LoVo (cell line): ENCODE measurements at places on chromosomes 2 and 18.

DNA sequence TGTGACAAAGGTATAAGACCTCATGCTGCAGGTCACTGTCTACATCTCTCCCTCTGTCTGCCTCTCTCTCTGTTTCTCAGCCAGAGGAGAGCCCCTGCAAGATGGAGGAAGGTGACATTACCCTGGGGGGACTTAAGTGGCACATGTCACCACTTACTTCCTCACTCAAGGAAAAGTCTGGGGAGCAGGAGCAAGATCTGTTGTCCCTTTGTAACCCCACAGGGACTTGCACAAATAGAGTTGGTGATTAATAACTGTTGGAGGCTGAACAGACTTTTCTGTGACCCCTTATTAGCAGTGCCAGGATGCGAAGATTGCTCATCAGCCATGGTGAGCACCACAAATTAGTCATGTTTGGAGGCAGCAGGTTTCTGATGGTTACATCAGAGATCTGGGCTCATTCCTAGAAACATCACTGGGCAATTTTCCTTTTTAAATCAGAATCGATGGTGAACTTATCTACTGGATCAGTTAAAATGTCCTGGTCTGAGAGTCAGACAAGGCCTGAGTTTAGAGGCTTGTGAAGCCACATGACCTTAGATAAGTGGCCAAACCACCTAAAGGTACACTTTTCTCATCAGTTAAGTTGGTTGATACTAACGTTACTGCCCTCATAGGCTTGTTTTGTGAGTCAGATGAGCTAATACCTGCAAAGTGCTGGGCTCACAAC, 81.2 kb upstream of the LTBP1 start:
- DNase-seq, result peak; percentile 62

- DNase-seq, result no peak
Observed at GRCh38 chr18:30492552-30493129, 549.9 kb downstream of the DSC3 start.

- DNase-seq, result no peak
Observed at GRCh38 chr2:30947686-30948085, 140.4 kb upstream of the CAPN13 start.

GRCh38 chr2:25309402-25309801, 32.3 kb downstream of the DNMT3A start:
- DNase-seq, result no peak

DNA sequence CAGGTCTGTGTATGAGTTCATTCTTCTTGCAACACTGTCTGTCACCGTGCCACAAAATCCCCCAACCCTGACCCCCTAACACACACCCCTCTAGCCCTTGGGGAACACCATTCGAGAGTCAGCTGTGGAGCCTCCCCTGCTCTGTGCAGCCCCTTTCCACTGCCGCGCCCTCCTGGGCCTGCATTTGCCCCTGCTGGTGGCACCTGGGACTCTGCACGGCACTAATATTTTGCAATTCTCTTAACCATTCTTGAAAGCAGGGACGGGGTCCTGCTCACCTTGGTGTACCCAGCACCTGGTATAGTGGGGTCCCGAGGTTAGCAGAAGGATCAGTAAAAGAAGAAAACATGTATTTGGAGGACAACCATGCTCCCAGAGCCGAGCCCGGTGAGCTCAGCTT, 124.0 kb downstream of the HDAC4 start:
- no peak for DNase-seq

GRCh38 chr2:216694082-216694825, 1.1 kb downstream of the IGFBP5 start:
- no peak for DNase-seq

DNA sequence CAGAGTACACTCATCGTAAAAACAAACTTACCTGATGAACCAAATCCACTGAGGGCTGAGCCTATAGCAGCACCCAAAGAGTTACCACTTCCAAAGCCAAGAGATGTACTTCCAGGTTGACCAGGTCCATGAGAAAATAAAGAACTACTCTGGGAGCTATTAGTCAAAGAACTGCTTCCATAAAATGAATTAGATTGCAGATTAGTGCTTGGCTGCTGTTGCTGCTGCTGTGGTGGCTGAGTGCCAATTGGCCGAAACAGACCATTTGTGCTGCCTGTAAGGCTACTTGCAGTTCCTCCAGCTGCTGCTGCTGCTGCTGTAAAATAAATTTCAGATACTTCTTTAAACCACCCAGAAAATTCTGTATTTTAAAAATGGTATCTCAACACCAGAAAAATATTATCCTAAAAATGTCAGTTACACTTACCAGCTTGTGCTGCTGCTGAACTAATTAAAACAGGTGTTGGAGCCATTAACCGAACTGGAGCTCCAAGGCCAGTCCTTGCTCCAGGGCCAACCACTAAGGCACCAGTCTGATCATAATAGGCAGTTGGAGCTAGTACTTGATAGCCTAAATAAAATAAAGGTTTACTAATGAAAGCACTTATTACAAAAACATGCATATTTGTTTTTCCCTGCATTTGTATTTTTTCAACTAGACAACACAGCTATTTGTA, 58.1 kb upstream of the SDC1 start:
- no peak for DNase-seq

DNA sequence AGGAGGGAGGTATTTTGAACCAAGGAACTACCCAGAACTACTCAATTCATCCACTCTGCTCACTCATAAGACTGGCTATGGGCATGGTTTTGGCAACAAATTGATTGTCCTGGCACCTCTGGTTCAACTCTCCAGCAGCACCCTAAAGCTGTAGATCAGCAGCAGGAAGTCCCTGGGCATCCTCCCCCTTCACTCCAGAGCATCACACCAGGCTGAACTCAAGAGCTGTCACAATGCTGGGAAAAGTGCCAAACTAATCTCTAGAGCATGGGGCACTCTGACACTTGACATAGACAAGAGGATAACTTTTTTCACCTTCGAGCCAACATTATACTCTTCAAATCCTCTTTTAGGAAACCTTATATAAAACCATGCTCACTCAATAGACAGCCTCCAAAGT, 154.1 kb upstream of the RBBP8 start:
- DNase-seq, result no peak

DNA sequence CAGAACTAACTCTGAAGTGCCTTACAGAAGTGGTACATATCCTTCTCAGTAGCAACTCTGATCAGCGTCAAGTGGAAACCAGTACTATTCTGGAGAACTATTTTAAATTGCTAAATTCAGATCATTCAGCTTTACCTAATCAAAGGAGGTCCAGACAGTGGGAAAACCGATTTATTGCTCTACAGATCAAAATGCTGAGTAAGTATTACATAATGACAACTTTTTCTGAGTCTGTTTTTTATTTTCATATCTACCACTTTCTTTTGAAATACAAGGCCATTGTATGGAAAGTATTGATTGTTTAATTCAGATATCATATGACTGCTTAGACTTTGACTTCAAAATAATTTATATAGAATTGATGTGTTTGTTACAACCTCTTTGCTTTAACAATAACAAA, 68.7 kb downstream of the NBEAL1 start:
- DNase-seq, result no peak

- DNase-seq, result no peak
Observed at GRCh38 chr18:79975043-79975442, 10.6 kb downstream of the HSBP1L1 start.

GRCh38 chr2:667332-667999, 9.7 kb downstream of the TMEM18 start:
- peak; percentile 66 for DNase-seq

DNA sequence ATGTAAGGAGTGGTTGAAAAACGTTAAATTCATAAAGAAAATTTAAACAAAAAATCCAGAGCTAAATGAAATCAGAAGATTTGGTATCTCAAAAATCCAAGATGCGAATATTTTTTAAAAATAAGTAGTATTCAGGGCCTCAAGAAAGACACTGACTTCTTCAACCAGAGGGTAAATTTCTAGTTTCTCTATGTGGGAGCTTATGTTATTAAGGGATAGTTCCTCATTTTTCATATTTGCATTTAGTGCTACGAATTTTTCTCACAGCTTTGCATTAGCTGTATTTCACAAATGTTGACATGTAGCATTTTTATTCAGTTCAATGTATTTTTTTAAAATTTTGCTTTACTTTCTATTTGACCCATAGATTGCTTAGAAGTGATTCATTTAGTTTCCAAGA, 454.7 kb downstream of the CBLN2 start:
- no peak for DNase-seq

GRCh38 chr18:26999797-27000196, 134.3 kb upstream of the AQP4 start:
- DNase-seq, result no peak

- peak; percentile 52 for DNase-seq
Observed at GRCh38 chr2:112493858-112494648, 12.1 kb downstream of the TTL start.

- no peak for DNase-seq
Observed at GRCh38 chr2:72965770-72966450, 48.6 kb downstream of the EMX1 start.

- DNase-seq, result no peak
Observed at GRCh38 chr2:132477436-132477835, 60.8 kb downstream of the GPR39 start.

GRCh38 chr18:58038063-58038462, 6.0 kb upstream of the NEDD4L start:
- DNase-seq, result no peak

GRCh38 chr2:239897596-239898235, 127.4 kb downstream of the NDUFA10 start:
- DNase-seq, result no peak

DNA sequence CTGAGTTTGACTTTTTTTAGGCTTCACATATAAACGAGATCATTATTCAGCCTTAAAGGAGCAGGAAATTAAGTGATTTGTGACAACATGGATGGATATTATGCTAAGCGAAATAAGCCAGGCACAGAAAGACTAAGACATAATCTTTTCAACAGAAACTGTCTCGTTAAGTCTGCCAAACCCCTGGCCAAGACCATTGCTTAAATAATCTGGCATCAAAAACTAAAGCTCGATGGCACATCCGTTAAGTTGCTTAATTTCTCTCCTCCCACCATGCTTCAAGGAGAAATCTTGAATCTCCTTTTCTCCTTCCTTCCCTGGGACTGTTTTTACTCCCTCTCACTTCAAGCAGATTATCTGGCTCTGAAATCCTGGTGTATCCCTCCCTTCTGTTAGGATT, 140.3 kb downstream of the GALNT14 start:
- no peak for DNase-seq

DNA sequence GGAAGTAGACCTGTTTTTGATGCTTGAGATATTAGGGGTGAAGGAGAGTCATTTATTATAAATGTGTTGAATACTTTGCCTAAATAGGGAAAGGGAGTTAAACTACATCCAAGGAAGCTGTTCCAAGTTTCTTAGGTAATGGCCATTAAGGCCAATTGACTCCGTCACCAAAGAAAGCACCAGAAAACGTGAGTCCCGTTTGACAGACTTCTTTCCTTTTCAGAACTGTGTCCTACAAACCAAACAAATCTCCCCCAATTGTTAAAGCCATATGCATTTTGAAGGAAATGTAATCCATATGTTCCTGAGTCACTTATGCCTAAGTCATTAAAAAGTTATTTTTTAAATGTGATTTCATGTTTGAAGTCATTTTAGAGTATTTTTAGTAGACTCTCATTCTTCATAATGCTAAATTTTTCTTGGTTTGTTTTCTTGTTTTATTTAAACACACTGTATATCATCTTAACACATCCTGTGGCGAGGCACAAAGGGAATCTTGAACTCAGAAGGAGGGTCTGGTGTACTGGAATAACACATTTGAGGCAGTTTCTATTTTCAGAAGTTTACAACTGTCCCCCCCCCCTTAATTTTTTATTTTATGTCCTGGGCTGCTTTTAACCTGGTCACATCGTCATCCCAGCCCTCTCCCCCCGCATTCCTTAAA, 133.7 kb downstream of the RHBDD1 start:
- no peak for DNase-seq

DNA sequence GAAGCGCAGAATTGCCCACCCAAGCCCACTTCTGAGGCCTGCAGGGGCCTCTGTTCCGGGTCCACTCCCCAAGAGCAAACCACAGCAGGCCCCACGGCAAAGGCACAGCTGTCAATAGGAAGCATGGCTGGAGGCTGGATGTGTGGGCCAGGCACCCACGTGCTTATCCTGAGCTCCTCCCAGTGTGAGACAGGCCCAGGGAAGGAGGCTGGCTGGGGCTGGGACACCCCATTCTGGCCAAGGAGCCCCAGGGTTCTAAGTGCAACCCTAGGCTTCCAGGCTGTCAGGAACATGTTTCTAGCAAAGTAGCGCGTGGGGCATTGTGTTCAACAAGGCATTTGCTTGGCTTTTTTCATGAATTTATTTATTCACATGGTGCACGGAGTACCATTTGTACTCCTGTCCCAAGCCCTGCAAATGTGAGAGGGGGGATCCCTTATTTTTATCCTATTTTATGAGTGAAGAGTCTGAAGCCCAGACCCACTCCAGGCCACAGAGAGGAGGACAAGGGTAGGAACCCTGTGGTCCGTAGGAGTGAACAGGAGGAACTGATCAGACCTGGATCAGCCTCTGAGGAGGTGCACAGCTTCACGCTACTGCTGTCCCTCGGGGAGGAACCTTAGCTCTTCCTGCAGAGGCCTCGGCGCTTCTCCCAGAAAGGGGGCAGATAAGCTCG, 6.1 kb upstream of the RAB17 start:
- DNase-seq, result no peak

DNA sequence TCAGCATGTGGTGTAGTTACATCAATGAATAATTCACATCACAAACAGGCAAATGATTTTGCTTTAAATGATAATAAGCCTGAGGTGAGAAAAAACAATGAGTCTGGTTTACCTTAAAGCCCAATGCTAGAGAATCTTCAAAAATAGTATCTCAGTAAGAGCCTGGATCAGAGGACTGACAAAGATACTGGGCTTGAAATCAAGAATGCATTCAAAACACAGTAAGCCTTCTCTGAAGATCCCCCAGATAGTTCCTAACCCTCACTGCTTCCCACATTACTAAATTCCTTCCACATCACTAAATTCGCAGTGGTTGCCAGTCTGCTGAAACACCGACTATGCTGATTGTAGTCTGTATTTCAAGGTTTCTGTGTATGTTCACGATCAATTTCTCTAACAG, 514.9 kb downstream of the SUCLG1 start:
- DNase-seq, result no peak

- DNase-seq, result no peak
Observed at GRCh38 chr2:191222507-191222906, 22.7 kb upstream of the MYO1B start.

DNA sequence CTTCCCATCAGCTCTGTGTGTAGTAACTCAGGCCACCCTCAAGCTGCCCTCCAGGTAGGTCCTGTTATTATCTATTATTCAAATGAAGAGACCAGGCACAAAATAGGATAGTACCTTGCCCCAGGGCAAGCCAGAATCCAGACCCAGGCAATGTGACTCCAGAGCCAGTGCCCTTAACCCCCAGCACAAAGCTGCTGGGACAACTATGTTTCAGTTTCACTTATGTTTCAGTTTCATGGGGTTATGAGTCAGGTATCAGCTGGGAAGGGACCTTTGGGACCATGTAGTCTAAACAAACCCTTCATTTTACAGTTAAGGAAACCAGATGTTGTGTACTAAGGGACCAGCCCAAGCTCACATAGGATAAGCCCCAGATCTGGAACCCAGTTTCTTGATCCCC, 10.0 kb downstream of the HK2 start:
- peak; percentile 51 for DNase-seq

GRCh38 chr18:37913051-37913450, 347.5 kb upstream of the CELF4 start:
- DNase-seq, result no peak

GRCh38 chr2:197356136-197356535, 45.6 kb upstream of the ANKRD44 start:
- DNase-seq, result no peak

GRCh38 chr2:182463760-182464159, 36.9 kb upstream of the PDE1A start:
- no peak for DNase-seq
